Glutamatergic neuron (in vitro differentiated cells): ENCODE measurements at places on chromosomes 2 and 18. TPM values are rescaled to one million over a fixed set of nuclear protein-coding genes. Genes with fewer than 3 reads are reported as not detected.

Gene ASB18
- total RNA-seq, result not detected

Gene SP5
- total RNA-seq, result 1.8 TPM

Gene CFAP221
- 0.34 TPM for total RNA-seq

Gene CPSF3
- 33.3 TPM for total RNA-seq

Gene METAP1D
- 5.1 TPM for total RNA-seq

Gene CPO
- total RNA-seq, result not detected

Gene DYNAP
- not detected for total RNA-seq

Gene DCDC2C
- not detected for total RNA-seq

Gene SERPINB10
- not detected for total RNA-seq
